ENCODE measurements at places on chromosomes 5 and 9.

DNA sequence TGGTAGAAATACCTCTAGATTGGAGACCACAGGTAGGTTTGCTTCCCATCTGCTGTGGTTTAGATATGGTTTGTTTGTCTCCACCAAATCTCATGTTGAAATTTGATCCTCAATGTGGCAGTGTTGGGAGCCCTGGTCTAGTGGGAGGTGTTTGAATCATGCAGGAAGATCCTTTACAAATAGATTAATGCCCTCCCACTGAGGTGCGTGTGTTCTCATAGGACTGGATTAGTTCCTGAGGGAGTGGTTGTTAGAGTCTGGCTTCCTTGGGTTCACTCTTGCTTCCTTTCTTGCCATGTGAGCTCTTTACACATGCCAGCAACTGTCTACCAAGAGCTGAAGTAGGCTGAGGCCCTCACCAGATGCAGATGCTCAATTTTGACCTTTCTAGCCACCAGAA, 391.1 kb upstream of the GRIA1 start:
- no peak for DNase-seq

- no peak for DNase-seq
These were observed 8.2 kb downstream of the SLC23A1 start for GRCh38 chr5:139374909-139375308.

DNA sequence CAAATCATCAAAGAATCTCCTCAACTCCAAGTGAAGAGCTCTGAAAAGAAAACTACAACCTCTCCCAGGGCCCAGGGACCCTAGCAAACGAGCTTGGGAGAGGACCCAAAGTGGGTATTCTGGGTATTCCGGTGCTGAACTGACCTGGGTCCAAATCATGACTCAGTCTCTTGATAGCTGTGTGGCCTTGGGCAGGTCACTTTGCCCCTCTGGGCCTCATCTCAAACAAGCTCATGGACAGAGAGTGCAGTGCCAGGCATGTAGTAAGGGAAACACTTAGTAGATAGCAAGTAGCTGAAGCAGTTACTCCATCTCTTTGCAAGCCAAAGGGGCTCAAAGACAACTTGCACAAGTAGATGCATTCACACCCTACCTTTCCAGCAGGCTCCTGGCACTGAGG, 12.4 kb downstream of the ACSL6 start:
- no peak for DNase-seq

- no peak for DNase-seq
These were observed 20.4 kb downstream of the TENT4A start for GRCh38 chr5:6733411-6734242.

DNA sequence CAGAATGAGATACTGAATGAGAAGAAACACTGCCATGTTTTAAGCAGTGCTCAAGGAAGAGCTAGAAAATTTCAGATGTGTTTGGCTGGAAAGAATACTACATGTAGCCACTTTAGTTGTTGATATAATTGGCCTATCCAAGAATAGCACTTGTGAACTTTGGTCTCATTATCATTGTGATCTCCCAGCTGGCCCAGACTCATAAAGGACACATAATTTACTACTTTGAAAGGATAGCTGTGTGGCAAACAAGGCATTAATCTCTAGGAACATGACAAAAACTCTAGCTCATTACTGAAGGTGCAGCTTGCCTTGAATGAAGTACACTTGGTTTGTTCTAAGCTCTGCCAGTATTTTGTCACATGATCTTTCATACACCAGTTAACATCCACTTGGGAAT, 356.3 kb downstream of the CSNK1G3 start:
- no peak for DNase-seq

GRCh38 chr5:58459146-58460001, 512 bp downstream of the PLK2 start:
- peak; percentile 20 for DNase-seq

DNA sequence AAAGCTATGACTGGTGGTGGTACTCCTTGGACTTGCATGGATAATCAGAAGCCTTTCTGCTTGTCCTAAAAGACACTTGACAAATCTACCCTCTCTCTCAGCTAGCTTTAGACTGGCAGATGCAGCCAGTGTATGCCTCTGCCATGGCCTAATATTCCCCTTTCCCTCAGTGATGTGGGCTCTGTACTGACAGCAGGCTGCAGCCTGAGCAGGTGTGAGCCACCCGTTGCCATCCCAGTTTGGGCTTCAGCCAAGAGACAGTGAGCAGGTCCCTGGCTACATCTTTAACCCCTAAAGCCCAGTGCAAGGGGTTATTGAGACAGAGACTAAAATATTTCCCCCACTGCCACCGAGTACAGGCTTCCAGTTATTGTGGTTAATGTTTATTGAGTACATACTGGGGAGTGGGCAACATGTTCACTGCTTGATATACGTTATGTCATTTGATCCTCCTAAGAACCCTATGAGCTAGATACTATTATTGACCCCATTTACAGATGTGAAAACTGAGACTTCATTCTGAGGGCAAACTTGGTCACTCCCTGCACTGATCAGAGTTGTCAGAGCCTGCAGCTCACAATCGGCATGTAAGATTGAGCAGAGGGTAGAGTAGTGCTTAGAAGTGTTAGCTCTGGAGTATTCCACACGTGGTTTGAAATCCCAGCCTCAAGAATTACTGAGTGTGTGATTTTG, 254.2 kb downstream of the ARHGAP26 start:
- no peak for DNase-seq

- peak; percentile 50 for DNase-seq
These were observed 13.6 kb upstream of the GM2A start for GRCh38 chr5:151239237-151239861.

DNA sequence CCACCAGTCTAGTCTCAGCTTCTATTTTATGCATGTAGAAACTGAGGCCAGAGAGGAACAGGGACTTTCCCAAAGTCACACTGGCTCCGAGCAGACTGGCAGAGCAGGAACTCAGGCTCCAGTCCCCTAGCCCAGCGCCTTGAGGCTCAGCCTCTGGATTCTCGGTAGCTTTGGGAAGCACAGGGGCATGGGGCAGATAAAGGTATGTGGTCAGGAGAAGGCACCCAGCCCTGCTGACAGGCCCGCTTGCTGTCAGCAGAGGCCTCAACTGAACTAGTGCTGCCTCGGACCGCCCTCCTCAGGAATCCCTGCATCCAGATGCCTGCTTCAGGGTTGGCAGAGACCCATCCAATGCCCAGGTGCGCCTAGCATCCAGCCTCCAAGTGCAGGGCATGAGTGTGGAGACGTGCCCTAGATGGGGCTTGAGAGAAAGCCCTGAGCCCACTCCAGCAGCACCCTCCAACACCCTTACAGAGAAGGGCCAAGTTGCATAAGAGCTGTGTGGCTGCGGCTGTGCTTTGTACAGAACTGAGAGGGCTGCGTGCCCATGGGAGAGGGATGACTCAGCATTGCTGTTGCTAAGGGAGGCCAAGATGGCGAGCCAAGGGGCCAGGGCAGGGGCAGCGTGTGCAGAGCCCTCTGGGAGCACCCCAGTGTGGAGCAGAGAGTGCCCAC, 168.6 kb downstream of the MACROH2A1 start:
- DNase-seq: no peak

GRCh38 chr5:55636683-55637082, 75.4 kb downstream of the SLC38A9 start:
- DNase-seq: peak; percentile 37

DNA sequence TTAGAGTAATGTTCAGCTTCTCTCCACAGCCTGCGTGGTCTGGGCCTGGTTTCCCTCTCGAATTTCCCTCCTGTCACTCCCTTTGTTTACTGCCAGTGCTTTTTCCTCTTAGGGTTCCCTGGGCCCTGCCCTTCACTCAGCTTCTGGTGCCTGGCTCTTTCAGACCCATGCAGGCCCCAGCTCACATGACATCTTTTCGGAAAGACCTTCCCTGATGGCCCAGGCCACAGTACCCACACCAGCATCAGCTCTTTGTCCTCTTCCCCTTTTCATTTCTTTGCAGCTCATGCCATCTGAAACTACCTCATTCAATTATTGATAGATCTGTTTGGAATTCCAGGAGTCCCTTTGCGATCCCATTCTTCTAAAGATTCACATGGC, 68.1 kb upstream of the ABL1 start:
- peak; percentile 40 for DNase-seq

- DNase-seq: no peak
These were observed 28.9 kb downstream of the TAF11L14 start for GRCh38 chr5:17663182-17663581.

GRCh38 chr5:170761048-170761707, 22.3 kb upstream of the GABRP start:
- no peak for DNase-seq

DNA sequence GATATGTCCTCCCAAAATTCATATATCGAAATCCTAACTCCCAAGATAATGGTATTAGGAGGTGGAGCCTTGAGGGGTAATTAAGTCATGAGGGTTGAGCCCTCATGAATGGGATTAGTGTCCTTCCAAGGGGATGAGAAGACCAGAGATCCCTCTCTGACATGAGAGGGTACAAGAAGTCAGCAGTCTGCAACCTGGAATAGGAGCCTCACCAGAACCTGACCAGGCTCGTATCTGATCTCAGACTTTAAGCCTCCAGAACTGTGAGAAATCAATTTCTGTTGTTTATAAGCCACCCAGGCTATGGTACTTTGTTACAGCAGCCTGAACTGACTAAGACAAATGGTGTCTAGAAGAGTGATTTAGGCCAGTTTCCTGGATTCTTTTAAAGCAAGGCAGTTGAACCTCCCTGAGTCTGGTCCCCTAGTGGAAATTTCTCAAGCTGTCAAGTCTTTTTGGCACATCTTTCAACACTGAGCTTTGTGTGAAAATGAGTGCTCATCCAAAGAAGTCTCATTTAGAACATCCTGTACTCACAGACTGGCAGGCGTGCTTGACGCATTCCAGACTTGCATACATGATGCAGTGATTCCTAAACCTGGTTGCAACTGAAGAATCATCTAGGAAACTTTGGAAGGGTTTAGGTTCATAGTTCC, 254.8 kb upstream of the PPP1R2B start:
- DNase-seq: no peak

- DNase-seq: no peak
These were observed 47.5 kb upstream of the TLE4 start for GRCh38 chr9:79524266-79524665.

- peak; percentile 26 for DNase-seq
These were observed 659 bp downstream of the RAI14 start for GRCh38 chr5:34656700-34657273.

GRCh38 chr9:24765025-24765756, 219.5 kb upstream of the IZUMO3 start:
- no peak for DNase-seq

- DNase-seq: no peak
These were observed 27.0 kb downstream of the SPINK5 start for GRCh38 chr5:148090773-148091250.

GRCh38 chr9:131690941-131691573, 48.8 kb downstream of the RAPGEF1 start:
- DNase-seq: no peak

- peak; percentile 40 for DNase-seq
These were observed 5.1 kb downstream of the MLANA start for GRCh38 chr9:5895782-5896181.

DNA sequence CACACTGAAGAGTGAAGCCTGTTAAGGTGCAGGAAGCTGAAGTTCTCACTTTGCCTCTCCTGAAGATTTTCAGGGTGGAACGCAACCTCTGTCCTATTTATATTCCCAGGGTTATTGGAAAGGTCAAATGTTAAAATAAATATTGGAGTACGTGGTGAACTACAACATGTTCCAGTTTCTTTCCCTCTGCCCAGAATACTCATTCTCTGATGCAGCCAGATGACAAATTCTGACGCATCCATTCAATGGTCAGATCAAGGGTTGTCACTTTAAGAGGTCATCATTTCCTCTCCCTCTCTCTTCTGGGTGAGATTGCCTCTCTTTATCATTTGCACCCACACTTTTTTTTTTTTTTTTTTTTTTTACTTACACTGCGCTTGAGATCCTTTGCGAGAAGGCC, 277.1 kb downstream of the BRINP1 start:
- no peak for DNase-seq

- no peak for DNase-seq
These were observed 186.8 kb upstream of the NFIB start for GRCh38 chr9:14500705-14501104.

DNA sequence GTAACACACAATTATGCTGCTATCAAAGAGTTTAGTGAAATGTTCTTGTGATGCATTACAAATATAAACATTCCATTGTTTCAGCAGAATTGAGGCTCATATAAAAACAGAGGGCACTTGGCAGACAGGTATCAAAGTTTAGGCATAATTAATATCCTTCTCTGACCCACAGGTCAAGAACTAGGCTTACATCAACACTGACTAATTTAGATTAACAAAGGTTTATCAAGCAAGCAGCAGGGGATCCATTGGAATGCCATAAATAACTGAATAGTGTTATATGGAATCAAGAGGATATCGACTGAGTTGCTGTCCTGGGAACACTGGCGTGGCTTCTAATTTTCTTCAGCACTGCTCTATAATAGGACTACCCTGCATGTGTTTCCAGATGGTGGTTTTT, 414.5 kb upstream of the ARRDC3 start:
- no peak for DNase-seq

- DNase-seq: no peak
These were observed 162.9 kb upstream of the RORB start for GRCh38 chr9:74334271-74334670.

GRCh38 chr9:127225801-127226625, 38.6 kb upstream of the GARNL3 start:
- peak; percentile 61 for DNase-seq

DNA sequence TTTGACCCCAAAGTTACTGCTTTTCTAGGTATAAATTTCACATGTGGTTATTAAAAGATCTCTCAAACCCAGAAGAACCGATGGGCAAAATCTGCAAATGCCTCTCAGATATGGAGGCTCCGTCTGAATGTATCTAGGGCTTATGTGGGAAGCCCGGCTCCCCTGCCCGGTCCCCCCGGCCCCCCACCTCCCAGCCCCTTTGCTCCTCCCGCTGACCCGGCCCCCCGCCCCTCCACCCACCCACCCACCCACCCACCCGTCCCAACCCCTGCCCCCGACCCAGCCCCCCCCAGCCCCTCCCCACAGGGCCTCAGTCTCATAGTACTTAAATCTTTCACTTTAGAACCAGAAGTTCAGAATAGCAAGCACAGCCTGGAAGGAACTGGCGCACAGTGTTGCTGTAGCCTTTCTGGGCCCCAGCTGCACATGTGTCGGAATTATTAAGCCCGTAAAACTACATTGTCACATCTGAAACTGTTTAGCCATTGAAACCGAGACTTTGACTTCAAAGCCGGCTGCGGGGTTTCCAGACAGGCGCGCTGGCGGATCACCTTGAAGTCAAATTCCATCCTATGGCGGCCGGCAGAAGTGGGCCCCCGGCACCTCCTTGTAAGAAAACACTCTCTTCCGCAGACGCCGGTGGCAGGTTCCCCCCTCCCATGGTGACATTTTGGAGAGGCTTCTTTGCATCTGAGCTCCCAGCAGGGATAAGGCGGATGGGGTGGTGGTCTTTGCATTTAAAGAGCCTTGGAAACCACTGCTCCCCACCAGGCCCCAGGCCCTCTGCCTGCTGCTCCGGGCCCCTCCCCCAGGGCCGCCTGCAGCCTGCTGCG, 12.8 kb downstream of the NKD2 start:
- no peak for DNase-seq

- DNase-seq: no peak
These were observed 274.9 kb downstream of the AUH start for GRCh38 chr9:91086657-91087461.

GRCh38 chr5:107766439-107766838, 95.7 kb upstream of the EFNA5 start:
- DNase-seq: no peak

GRCh38 chr5:90747175-90747574, 188.6 kb downstream of the ADGRV1 start:
- DNase-seq: no peak

Measured in globus pallidus (tissue), 1 donor.